ENCODE measurements at places on chromosomes 12 and 14. TPM values are rescaled to one million over a fixed set of nuclear protein-coding genes. Genes with fewer than 3 reads are reported as not detected.

Gene IGFBP6
- 55.3 TPM for total RNA-seq

Gene EFS
- total RNA-seq = 0.24 TPM

Gene SRGAP1
- 16.4 TPM for total RNA-seq

Gene KERA
- total RNA-seq = not detected

Gene KRT71
- not detected for total RNA-seq

Gene DTX1
- total RNA-seq = 0.34 TPM

Gene WIF1
- not detected for total RNA-seq

Gene PROX2
- not detected for total RNA-seq

Gene KRT7
- total RNA-seq = 92.6 TPM

Gene OR4K2
- total RNA-seq = not detected

Gene KRT6A
- not detected for total RNA-seq

Gene MEG3
- total RNA-seq = 134 TPM

Gene DNAJC22
- 0.48 TPM for total RNA-seq

Gene MIP
- total RNA-seq = 0.15 TPM

Gene CEBPE
- not detected for total RNA-seq

Gene CLEC12A
- total RNA-seq = not detected

Gene CLEC4C
- total RNA-seq = not detected

Gene RDH16
- total RNA-seq = 0.05 TPM

Gene LRRIQ1
- 0.88 TPM for total RNA-seq

Gene KRT83
- not detected for total RNA-seq

Gene OR6C4
- not detected for total RNA-seq

Gene RBP5
- total RNA-seq = 5.5 TPM

Gene EMP1
- 744 TPM for total RNA-seq

Gene ST8SIA1
- 1.0 TPM for total RNA-seq

Gene CLEC6A
- total RNA-seq = not detected

Gene PPP4R4
- 0.58 TPM for total RNA-seq

Gene INSM2
- total RNA-seq = not detected

Gene EIF2S3B
- 2.3 TPM for total RNA-seq

Gene GRIP1
- total RNA-seq = 0.39 TPM

Gene EXOC3L4
- not detected for total RNA-seq

Gene ZDHHC22
- total RNA-seq = not detected

Gene A2M
- 74.4 TPM for total RNA-seq

Gene PTPRO
- total RNA-seq = not detected

Gene ZNF891
- total RNA-seq = 0.39 TPM

Gene OR8S1
- not detected for total RNA-seq

Gene TNFAIP2
- total RNA-seq = 136 TPM

Gene RPL10L
- total RNA-seq = not detected

Gene CHPT1
- total RNA-seq = 28.1 TPM

Gene PTPRQ
- not detected for total RNA-seq

Gene KRT85
- not detected for total RNA-seq

Gene RERG
- total RNA-seq = not detected

Gene FAM181A
- total RNA-seq = not detected

Gene CABP1
- not detected for total RNA-seq

Gene HOTAIR
- total RNA-seq = 0.12 TPM

Gene PAPOLA
- 89.2 TPM for total RNA-seq

Gene LRP10
- total RNA-seq = 187 TPM

Gene ASB8
- total RNA-seq = 18.0 TPM

Gene JDP2
- 8.8 TPM for total RNA-seq

Gene FSCB
- total RNA-seq = not detected

Gene TTC6
- 0.06 TPM for total RNA-seq

Gene P3H3
- total RNA-seq = 87.9 TPM

Gene TSHR
- not detected for total RNA-seq

Gene SYCP3
- total RNA-seq = not detected

Gene LRP1-AS
- not detected for total RNA-seq
